CD14-positive monocyte (primary cell): ENCODE measurements at places on chromosomes 2 and 18.

- peaks cover 11% of the 10 kb centered on the region for H3K4me1 ChIP-seq
- peaks cover 3% of the 10 kb centered on the region for H3K27me3 ChIP-seq
- no peak overlapping the region for H3K4me3 ChIP-seq
- H3K27ac ChIP-seq: no peak overlapping the region
- no peaks in the 10 kb centered on the region for H3K36me3 ChIP-seq
These were observed 43.2 kb upstream of the UBE2F start for GRCh38 chr2:237923481-237924163.

DNA sequence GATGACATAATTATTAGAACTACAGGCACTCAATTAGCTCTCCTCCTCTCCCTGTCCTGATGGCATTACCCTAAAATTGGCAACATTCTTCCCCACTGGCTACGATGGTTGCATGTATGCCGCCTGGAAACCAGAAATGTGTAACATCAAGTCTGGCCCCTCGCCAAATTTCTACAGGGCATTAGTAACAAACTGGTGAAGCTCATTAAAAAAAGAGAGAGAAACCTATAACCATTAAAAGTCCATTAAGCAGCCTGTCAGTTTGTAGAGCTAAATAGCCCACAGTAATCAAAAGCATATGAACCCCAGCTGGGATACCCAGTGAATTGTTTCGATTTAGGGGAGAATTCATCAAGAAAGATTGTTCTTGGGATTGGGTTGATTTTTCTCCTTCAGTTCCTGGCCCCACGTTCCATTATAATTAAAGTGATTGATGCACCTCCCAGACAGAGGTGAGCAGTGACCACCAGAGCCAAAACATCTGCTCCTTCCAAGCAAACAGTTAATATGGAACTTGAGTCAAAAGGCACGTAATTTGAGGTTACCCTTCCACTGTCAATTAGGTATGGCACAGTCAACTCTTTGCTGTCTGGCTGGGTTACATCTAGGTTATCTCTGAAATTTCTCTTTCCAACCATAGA is 208.6 kb downstream of the C1D start:
- no peak overlapping the region for H3K4me3 ChIP-seq
- H3K27ac ChIP-seq: no peak overlapping the region
- H3K27me3 ChIP-seq: no peaks in the 10 kb centered on the region
- no peaks in the 10 kb centered on the region for H3K36me3 ChIP-seq
- no peak for DNase-seq

GRCh38 chr18:4004183-4004829 is 450.8 kb downstream of the DLGAP1 start:
- H3K27ac ChIP-seq: no peak overlapping the region
- DNase-seq: no peak
- H3K27me3 ChIP-seq: no peaks in the 10 kb centered on the region
- no peaks in the 10 kb centered on the region for H3K4me1 ChIP-seq

GRCh38 chr2:20589975-20590703 is 60.8 kb downstream of the HS1BP3 start:
- H3K4me3 ChIP-seq: no peak overlapping the region
- DNase-seq: no peak
- no peaks in the 10 kb centered on the region for H3K36me3 ChIP-seq
- no peaks in the 10 kb centered on the region for H3K27me3 ChIP-seq
- no peak overlapping the region for H3K27ac ChIP-seq

DNA sequence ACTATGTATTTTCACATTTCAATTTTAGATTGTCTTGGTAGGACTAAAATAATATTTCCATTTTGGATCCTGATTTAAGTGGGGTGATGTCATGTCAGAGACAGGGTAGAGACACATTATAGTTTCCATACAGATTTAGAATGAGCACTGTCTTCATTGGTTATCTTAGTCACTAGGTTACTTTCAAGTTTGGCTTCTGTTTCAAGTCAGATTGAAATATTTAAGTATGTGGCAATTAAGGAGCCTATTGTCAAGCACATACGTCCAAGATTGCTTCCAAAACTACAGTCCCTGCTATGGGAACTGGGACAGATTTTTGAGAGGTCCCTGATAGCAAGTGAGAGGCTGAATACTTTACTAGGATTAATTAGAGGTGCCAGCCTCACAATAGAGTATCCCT is 89.2 kb upstream of the FAM117B start:
- no peaks in the 10 kb centered on the region for H3K27me3 ChIP-seq
- H3K4me1 ChIP-seq: no peaks in the 10 kb centered on the region
- H3K36me3 ChIP-seq: no peaks in the 10 kb centered on the region
- H3K4me3 ChIP-seq: no peak overlapping the region

DNA sequence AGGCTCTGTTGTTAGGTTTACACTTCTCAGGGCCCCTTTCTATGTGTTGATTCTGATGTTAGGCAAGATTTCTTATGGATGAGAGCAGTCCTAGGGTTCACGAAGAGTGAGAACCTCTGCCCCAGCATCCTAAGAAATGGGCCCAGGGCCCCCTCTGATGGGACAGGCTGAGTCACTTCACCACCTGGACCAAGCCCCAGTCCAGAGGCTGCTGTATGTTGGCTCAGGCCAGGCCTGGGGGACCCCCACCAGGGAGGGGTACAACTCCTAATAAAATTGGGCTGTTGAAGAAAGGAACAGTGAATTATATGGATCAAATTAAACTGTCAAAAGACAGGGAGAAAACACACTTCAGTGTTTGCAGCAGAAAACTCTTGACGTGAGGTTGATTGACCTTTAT is 365.9 kb upstream of the HS6ST1 start:
- H3K27me3 ChIP-seq: no peaks in the 10 kb centered on the region
- no peak for DNase-seq
- H3K4me3 ChIP-seq: no peak overlapping the region
- H3K36me3 ChIP-seq: no peaks in the 10 kb centered on the region

DNA sequence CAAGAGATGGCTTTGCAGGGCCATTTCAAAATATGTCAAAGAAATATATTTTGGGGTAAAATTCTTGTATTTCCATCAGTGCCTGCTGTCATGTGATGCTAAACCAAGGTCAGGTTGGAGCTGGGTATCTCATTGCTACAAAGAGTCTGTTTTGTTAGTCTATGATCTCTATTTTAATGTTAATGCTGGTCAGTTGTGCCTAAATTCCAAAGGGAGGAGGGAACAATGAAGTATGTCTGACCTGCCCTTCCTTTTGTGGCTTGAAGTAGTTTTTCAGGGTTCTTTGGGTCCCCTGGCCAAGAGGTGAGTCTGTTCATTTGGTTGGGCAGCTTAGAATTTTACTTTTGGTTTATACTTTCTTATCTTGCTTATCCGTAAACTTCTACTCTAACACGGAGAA is 61.6 kb upstream of the DYNAP start:
- H3K27me3 ChIP-seq: no peaks in the 10 kb centered on the region
- no peak for DNase-seq
- H3K27ac ChIP-seq: no peak overlapping the region
- H3K4me1 ChIP-seq: no peaks in the 10 kb centered on the region
- H3K36me3 ChIP-seq: no peaks in the 10 kb centered on the region

- H3K27ac ChIP-seq: no peak overlapping the region
- H3K27me3 ChIP-seq: no peaks in the 10 kb centered on the region
- no peaks in the 10 kb centered on the region for H3K36me3 ChIP-seq
- no peak overlapping the region for H3K4me3 ChIP-seq
- no peak for DNase-seq
These were observed 372.5 kb downstream of the GALR1 start for GRCh38 chr18:77622009-77622692.

DNA sequence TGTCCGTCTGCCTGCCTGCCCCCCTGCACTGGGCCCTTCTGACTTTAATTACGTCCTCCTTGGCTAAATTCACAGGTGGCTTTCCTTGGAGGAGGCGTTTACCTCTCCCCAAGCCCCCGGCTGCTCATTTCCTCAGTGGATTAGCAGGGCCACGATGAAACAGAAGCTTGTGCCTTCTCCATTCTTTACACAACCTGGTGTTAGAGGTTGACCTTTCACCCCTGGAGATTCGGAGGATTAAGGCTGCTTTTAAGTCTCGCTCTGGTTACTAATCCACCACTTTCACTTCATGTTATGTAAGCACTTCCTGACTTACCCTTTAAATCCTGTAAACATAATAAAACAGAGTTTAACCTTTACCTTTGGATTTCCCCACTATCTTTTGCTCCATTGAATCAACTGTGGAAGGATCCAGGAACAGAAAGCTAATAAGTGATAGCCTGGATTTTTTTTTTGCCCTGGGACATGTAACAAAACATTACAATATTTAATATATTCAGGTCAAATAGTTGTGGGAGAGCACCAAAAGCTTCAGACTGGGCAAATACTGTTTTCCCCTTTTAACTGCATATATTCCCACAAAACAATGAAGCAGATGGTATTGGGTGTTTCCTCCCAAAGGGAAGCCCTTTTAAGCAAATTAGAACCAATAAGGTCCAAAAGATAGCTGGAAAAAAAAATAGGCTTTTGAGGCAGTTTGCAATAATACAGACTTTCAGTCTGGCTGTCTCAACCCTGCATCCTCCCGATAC is 370.2 kb downstream of the EN1 start:
- H3K36me3 ChIP-seq: no peaks in the 10 kb centered on the region
- no peak for DNase-seq
- H3K27ac ChIP-seq: no peak overlapping the region
- H3K4me3 ChIP-seq: no peak overlapping the region

GRCh38 chr2:116859708-116860107 is 954.8 kb upstream of the DDX18 start:
- no peaks in the 10 kb centered on the region for H3K4me1 ChIP-seq
- no peak overlapping the region for H3K27ac ChIP-seq
- H3K36me3 ChIP-seq: no peaks in the 10 kb centered on the region
- no peak overlapping the region for H3K4me3 ChIP-seq
- H3K27me3 ChIP-seq: no peaks in the 10 kb centered on the region

- DNase-seq: no peak
- H3K27ac ChIP-seq: no peak overlapping the region
These were observed 497.2 kb upstream of the NETO1 start for GRCh38 chr18:73365018-73365417.

DNA sequence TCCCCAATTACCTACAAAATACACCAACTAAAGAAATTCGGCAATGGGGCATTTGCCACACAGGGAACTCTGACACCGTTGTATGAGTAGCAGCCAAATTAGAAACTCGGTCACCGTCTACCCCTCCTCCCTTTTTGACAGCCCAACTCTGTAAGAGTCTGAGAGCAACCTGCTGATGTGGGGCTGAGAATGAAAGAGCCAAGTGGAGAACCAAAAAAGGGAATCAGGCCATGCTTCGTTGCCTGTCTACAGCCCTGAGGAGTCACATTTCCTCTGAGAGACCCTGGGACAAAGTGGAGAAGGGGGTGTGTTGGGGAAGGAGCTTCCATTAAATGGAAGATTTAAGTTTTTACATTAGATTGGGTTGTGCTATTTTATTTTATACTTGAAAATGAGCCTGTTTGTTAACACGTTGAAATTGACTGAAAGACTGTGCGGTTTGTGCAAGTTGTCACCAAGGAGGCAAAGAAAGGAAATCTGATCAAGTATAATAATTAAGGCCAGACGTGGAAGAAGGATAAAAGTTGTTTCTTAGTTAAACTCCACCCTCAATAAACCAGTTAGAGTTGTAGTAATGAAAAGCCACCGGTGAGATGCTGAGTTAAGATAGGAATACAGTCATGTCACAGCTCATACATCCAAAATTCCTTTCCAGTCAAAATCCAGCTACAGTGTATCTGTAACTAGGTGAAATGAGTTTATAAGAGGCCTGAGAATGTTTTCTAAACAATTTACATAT is 131.7 kb upstream of the CREB1 start:
- no peaks in the 10 kb centered on the region for H3K27me3 ChIP-seq
- no peaks in the 10 kb centered on the region for H3K36me3 ChIP-seq
- no peak overlapping the region for H3K4me3 ChIP-seq
- no peak overlapping the region for H3K27ac ChIP-seq

DNA sequence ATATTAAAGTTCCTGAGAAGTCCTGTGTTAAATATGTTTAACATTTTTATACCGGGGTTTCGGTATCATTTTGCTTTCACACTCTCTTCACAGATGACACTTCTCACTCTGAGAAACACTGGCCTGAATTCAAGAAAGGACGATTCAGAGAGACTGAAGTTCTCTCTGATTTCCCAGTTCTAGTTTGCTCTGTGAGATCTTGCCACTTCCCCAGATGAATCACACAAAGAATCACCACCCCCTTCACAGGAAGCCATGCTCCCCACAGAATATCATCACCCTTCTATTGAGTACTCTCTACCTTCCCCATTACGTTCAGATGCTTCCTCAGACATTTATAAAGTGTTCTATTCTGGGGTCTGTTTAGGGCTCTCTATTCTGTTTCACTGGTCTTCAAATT is 16.1 kb upstream of the CD207 start:
- DNase-seq: peak; percentile 87
- H3K27me3 ChIP-seq: no peaks in the 10 kb centered on the region
- peaks cover 46% of the 10 kb centered on the region for H3K4me1 ChIP-seq
- H3K36me3 ChIP-seq: no peaks in the 10 kb centered on the region

- H3K4me3 ChIP-seq: no peak overlapping the region
- no peaks in the 10 kb centered on the region for H3K27me3 ChIP-seq
- no peaks in the 10 kb centered on the region for H3K36me3 ChIP-seq
- no peak for DNase-seq
- no peak overlapping the region for H3K27ac ChIP-seq
These were observed 2.9 kb upstream of the MAB21L4 start for GRCh38 chr2:240898731-240899467.

GRCh38 chr2:217643789-217644301 is 358.9 kb downstream of the TNS1 start:
- H3K27ac ChIP-seq: no peak overlapping the region
- H3K36me3 ChIP-seq: no peaks in the 10 kb centered on the region
- no peak overlapping the region for H3K4me3 ChIP-seq
- no peaks in the 10 kb centered on the region for H3K27me3 ChIP-seq
- no peak for DNase-seq

DNA sequence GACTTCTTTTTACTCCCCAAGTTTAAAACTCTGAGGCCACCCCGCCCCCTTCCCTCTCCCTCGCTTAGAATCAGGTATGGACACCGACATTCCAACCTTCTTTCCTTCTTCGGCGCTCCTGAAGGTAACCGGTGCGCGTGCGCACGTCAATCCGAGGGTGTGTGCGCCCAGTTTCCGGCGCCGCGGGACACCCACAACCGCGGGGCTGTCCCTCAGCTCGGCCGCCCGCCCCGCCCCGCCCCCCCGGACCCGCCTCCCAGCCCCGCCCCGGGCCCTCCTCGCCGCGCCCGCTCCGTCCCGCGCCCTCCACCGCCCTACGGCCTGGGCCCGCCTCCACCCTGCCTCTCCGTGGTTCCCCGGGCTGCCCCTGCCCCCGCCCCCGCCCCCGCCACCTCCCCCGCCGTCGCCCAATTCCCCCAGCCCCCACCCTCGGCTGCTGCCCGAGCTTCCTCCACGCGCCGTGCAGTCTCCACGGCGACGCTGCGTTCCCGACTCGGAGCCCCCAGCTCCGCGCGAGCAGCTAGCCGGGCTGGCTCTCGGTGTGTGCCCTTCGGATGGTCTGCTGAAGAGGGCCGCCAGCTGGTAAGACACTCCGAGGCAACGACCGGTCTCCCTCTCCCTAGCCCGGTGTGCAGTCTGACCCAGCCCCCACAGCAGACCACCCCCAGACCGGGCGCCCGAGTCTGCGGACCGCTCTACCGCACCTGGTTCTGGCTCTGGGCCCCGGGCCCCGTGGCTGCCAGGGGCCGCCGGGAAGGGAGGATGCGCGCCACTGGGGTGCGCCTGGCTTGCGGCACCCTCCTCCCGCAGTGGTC is 635 bp downstream of the ERICH2 start:
- DNase-seq: peak; percentile 41
- H3K27ac ChIP-seq: no peak overlapping the region
- H3K4me3 ChIP-seq: peak overlapping the region; percentile 85
- H3K27me3 ChIP-seq: peaks cover 41% of the 10 kb centered on the region
- H3K36me3 ChIP-seq: no peaks in the 10 kb centered on the region
